ENCODE measurements at places on chromosomes 3 and 15.

DNA sequence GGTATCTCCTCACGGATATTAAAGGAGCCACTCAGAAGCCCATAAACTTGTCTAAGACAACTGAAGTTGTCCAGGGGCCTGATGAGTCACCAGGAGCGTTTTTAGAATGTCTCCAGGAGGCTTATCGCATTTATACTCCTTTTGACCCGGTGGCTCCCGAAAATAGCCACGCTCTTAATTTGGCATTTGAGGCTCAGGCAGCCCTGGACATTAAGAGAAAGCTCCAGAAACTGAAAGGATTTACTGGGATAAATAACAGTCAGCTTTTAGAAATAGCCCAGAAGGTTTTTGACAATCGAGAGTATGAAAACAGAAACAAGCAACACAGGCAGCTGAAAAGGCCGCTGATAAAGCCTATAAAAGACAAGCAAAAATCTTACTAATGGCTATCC lies 4.1 kb downstream of the DET1 start:
- DNase-seq = no peak

DNA sequence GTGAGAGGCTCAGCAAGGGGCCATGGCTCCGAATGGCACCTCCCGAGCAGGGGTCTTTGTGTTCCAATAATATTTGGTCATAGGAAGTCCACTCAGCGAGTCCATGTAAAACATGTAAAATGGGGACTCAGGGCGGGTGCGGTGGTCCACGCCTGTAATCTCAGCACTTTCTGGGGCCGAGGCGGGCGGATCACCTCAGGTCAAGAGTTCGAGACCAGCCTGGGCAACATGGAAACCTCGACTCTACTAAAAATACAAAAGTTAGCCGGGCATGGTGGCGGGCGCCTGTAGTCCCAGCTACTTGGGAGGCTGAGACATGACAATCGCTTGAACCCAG lies 26.4 kb downstream of the EFCC1 start:
- DNase-seq = no peak

DNA sequence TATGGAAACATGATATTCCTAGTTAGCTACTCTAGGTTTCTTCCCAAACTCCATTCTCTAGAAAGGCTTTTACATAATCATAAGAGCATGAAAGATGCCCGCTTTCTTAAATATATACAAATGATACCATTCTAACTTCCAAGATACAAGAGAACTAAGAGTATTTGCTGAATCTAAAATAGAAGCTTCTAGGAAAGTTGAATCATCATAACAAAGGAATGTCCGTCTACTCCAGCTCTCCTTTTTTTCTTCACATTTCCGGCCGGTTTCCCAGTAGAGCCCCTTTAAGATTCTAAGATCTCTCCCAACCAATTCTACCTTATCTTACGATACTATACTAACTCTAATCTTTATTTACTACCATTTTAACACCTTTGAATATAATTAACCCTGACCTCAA lies 60.1 kb downstream of the RAD18 start:
- no peak for DNase-seq

DNA sequence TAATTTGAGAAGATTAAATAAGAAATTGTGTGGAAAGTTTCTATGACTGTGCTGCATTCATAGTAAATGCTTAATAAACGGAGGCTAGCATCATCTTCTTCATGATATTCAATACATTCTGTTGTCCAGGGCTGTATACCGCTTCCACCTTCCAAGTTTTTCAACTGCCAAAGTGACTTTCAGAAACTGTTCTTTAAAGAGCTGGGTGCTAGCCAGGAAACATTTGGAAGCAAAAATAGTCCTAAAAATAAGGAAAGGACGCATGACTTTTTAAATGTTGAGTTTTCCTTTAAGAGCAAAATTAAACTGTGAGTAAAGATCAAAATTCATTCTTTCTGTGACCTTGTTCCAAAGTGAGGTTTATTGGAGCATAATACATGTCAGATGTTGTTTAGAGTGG lies 9.4 kb upstream of the ERC2 start:
- no peak for DNase-seq

DNA sequence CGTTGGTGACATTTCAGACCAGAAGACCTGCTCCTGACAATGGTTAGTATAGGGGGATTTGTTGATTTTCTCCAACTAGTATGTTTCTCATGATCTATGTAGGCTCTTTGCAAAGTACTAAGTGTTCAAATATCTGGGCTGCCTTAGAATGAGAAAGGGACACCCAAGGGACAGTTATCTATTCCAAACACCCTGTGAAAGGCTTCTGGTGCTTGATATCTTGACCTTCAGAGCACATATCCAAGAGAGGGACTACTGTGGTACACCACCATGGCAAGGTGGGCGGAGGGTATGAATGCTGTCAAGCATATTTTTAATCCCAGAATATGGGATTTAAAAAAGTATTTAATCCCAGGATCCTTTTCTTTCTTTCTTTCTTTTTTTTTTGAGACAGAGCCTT lies 1.1 kb downstream of the FANCD2OS start:
- DNase-seq = no peak

GRCh38 chr3:15520804-15521572 lies 518 bp downstream of the COLQ start:
- no peak for DNase-seq

DNA sequence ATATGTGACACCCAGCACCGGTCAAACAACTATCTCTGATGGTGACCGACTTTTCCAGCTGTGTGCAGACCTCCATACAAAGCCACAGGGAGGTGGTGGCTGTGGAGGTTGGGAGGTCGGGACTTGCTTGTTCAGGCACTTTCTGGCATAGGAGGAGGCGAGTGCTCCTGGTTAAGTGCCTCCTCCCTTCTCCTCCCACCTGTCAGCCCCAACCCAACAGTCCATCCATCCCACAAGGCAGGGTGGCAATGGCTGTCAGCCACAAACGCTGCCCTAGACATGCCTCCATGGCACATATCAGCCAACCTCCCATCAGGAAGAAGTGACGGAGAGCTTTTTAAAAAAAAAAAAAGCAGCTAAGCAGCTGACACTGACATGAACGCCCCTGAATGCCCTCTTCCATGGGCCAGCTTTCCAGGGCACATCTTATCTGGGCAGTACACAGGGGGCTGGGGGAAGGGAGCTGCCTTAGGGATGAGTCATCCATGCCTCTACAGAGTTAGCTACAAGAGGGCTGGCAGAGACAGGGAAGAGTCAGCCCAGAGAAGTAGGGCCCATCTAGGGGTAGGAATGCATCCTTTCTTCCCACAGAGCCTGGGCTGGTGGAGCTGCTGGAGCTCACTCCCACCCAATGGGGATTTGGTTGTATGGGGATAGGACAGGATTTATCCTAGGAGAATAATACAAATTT lies 41.2 kb downstream of the CCDC12 start:
- DNase-seq = peak; percentile 97

DNA sequence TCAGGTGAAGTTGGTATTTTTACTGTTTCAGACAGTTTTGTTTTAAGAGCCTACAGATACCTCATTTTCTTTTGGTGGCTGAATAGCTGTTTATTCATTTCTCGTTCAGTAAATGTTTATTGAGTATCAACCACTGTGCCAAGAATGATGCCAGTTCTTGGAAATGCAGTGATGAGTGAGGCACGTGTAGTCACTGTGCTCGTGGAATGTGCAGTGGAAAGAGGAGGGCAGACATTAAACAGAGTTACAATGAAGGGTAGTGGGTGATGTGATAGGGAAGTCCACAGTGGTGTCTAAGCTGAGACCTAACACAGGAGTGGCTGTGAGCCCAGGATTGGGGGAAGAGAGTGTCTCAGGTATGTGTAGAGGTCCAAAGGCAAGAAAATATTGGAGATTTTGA lies 73.7 kb downstream of the ARHGEF26 start:
- no peak for DNase-seq

DNA sequence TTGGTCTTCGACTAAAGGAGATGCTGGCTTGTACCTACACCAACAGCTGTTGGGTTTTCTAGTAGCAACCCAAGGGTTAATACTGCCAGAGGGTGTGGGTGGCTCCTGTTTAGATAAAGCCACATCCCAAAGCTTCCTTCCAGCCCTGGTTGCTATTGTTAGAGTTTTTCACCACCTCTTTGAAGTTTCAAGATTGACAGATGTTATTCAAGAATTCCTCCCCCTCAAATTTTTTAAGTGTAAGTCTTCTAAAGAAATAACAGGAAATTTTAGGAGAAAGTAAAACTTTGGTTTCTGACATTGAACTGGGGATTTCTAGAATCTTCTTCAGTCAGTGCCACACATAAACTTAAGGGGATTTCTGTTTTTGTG lies 60.9 kb downstream of the TGFBR2 start:
- DNase-seq = no peak

- DNase-seq = peak; percentile 53
These were observed 665 bp downstream of the PIGB start for GRCh38 chr15:55319537-55320237.

Data from AG20443 (cell line).